ENCODE measurements at places on chromosomes 2 and 18.

DNA sequence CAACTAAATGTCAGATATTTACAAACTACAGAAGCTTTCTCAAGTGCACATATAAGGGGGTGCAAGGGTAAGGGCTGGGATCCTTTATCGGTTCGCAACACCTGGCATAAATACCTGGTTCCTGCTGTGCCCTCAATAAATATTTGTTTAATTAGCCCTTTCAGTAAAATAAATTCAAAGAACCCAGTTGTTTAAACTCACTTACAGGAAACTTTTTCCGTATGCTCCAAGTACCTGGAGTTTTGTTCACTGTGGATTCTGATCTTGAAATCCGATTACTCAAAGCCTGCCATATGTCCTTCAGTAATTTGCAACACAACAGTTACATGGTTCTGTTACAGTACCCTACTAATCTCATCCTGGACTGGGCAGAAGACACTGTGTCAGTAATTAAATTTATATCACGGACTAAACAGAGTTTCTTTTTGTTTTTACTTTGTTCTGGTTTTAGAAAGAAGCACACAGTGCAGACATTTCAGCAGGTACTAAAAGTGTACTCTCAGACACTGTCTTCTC is 36.9 kb downstream of the TBC1D8 start:
- no peak for DNase-seq

DNA sequence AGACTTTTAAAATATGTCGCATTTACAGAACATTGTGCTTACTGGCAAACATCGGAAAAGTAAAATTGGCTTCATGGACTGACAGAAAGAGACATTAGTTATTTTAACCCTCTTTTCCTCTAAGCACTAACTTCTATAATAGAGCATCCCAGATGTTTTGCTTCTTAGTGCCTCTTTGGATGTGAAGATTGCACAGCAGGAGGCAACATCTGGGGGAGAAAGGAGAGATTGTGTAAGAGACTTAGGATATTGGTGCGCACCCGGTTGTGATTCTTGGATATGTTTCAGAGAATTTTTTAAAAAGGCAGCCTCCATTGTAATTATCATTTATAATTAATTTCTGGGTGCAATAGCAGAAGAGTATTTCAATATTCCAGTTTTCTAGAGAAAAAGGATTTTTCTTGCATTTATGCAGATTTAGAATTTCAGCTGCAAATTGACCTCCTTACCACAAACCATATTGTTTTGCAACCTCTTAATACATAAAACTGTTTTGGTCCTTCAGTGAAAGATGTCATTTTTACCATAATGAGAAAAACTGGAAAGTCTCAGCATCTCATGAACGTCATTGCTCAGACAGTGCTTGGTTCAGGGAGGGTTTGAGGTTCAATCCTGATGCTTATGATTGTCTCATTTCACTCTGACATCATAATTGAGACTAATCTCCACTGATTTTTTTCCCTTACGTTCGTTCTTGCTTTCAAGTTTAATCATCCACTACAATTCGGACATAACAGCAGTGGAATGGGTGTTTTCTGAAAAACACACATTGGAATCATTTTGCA is 404.3 kb downstream of the ZNF521 start:
- peak; percentile 20 for DNase-seq

GRCh38 chr18:73545472-73545871 is 602.2 kb downstream of the FBXO15 start:
- DNase-seq: no peak

DNA sequence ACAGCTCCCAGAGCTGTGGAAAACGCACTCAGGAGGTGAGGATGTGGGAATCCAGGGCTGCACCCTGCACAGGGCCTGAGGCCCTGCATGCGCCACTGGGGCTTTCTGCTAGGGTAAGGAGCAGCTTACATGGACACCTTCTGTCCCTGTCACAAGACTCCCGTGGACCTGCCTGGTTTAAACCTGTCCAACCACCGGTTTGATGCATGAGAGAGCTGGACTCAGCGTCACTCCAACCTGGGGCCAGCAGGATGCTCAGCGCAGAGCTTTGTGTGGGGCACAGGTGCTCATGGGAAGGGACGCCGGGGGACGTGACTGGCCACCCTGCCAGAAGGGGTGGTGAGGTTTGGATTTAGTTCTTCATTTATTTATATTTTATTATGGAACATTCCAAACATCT is 24.2 kb downstream of the SNORC start:
- no peak for DNase-seq

DNA sequence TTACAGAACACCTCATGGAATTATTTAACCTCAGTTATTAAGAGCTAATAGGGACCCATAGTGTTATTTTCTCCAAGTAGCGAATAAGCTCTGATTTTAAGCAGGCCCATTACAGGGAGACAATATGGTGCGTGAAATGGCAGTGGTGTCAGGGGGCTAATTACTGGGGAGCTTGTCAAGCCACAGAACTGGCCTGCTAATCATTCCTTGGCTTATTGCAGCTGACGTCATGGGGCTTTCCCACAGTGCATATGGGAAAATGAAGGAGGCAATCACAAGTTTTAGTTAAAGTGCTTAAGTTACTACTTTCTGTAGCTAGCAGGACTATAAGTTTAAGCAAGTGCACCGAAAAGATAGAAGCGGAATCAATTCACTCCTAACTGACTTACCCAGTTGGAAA is 262.5 kb downstream of the TGIF1 start:
- DNase-seq: no peak

DNA sequence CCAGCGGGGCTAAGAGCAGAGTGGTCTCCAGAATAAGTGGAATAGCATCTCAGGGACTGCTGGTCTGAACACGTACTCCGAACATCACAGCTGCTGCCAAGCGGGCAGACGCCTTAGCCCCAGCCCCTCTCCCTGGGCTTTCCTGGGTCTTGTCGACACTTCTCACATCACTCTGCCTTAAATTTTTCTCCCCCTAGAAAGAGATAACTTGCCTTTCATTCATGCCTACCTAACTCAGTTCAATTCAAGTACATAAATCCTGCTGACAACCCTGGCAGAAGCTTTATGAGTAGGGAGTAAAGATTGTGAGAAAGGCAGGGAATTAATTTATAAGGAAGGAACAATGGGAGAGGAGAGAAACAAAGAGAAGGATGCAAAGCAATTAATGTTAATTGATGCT is 202.9 kb upstream of the TNP1 start:
- no peak for DNase-seq

DNA sequence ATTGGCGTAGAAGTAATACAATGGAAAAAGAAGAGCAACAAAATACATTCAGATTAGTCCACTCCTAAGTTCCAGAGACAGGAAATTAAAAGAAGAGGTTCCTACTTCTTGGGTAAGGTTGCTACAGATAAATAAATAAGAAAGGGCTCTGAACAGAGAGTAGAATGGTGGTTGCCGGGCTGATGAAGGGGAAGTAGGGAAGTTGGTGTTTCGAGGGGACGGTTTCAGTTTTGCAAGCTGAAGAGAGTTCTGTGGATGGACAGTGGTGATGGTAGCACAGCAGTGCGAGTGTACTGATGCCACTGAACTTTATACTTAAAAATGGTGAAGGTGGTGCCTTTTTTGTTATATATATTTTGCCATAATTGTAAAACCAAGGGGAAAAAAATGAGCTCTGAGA is 48.2 kb downstream of the CABYR start:
- DNase-seq: no peak

GRCh38 chr2:170454471-170455372 is 260.4 kb upstream of the SP5 start:
- DNase-seq: no peak

DNA sequence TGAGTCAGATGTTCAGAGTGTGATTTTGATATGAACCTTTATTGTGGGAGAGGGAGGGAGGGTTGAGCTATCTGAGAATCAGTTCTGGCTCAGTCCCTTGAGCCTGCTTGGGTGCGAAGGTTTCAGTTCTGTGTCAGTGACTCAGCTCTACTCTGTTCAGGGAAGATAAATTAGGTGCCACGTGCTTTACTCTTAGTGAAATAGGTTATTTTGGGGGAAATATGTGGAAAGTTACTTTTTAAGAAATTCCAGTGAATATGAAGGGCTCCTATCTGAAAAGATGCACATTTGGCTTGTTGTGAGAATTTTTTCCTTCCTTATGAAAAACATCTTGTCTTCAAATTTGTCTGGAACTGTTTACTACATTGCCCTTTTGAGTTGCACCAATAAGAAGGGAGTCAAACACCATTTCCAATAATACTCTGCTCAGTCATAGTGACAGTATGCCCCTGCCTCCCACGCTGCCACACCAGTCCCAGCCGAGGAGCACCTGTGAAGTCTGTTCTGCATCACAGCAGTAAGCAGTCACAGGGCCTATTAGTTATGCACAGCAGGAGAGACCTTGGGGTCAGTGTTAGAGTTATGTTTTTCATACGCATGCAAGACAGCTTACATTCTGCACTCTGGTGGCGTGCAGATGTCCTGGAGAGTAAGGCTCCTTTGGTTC is 32.8 kb upstream of the DNAH7 start:
- peak; percentile 62 for DNase-seq

DNA sequence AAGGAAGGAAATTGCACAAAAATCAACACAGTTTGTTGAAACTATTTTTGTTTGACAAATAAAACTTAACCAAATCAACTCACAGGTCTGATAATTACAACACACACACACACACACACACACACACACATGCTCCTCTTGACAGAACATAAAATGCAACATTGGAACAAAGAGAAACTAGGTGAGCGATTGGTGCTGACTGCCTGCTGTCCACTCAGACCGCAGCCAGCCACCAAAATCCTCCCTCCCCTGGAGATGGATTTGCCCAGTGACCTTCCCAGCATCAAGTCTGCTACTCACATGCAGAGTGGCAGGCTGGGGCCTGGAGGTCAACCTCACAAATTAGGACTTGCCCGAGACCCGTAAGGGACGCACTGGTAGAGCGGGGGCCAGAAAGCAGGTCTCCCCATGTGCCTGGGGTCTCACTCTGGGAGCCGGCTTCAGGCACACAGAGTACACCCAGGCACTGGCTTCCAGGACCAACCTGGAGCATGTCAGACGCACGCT is 61.4 kb downstream of the DIPK1C start:
- no peak for DNase-seq

DNA sequence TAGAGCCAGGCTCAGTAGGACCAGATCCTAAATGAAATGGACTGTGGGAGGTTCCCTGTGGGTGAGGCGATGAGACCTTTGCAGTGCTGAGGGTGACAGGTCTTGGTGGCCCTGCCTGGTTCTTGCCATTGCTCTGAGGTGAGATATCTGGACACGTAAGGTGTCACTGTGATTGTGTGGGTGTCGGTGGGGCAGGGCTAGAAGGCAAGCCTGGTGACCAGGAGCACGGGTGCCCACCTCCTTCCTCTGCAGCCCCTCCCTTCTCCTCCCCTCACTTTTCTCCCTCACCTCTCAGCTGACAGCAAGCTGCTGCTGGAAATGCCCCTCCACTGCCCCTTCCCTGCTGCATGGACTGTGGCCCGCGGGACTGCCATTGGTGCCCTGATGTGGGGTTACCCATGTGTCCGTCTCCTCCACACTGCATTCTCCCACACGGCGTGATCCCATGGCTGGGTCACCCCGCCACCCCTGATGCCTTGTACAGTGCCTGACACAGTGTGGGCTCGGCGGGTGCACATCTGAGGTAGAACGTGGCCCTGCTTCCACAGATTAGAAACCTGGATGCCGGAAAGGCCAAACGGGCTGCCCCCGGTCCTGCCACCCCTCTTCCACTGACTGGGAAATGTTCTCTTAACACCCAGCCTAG is 55.6 kb upstream of the FOSL2 start:
- no peak for DNase-seq

GRCh38 chr2:120715353-120715752 is 20.3 kb upstream of the GLI2 start:
- no peak for DNase-seq

GRCh38 chr2:121281694-121282093 is 3.3 kb downstream of the TFCP2L1 start:
- no peak for DNase-seq

DNA sequence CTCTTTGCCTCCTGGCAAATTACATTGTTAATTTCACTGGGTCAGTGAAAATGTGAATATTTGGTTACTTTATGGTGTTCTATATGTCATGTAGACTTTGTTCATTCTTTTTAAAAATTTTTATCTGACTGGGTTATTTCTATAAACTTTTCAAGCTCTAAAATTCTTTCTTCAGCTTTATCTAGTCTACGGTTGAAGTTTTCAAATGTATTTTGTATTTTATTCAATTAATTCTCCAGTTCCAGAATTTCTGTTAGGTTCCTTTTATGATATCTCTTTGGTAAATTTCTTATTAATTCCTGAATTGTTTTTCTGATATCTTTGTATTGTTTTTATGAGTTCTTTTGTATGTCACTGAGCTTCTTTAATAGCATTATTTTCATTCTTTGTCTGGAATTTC is 228.1 kb downstream of the LPIN1 start:
- no peak for DNase-seq

Measured in fibroblast of villous mesenchyme (primary cell).